ENCODE measurements at places on chromosomes 16 and 17.

- no peak for DNase-seq
These were observed 139.6 kb upstream of the FAM20A start for GRCh38 chr17:68740555-68741447.

- DNase-seq, result no peak
These were observed 5.7 kb upstream of the CEP131 start for GRCh38 chr17:81228420-81228819.

- DNase-seq, result no peak
These were observed 26.7 kb upstream of the ITGB4 start for GRCh38 chr17:75694536-75694935.

DNA sequence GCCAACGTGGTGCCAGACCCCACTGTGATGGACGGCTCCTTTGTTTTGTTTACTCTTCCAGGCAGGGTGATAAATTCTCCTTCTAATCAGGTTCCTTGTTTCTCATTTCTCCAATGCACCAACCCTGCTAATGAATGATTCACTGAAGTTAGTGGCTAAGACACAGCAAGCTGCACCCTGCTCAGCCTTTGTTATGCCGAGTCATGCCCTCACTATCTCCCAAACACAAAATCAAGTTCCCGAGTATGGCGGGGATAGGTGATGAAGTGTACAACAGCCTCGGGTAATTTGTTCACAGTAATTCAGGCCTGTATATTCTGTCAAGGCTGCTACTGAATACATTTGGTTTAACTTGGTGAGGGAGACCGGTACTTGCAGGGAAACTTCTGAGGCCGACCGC lies 83.8 kb upstream of the HS3ST4 start:
- DNase-seq, result no peak

DNA sequence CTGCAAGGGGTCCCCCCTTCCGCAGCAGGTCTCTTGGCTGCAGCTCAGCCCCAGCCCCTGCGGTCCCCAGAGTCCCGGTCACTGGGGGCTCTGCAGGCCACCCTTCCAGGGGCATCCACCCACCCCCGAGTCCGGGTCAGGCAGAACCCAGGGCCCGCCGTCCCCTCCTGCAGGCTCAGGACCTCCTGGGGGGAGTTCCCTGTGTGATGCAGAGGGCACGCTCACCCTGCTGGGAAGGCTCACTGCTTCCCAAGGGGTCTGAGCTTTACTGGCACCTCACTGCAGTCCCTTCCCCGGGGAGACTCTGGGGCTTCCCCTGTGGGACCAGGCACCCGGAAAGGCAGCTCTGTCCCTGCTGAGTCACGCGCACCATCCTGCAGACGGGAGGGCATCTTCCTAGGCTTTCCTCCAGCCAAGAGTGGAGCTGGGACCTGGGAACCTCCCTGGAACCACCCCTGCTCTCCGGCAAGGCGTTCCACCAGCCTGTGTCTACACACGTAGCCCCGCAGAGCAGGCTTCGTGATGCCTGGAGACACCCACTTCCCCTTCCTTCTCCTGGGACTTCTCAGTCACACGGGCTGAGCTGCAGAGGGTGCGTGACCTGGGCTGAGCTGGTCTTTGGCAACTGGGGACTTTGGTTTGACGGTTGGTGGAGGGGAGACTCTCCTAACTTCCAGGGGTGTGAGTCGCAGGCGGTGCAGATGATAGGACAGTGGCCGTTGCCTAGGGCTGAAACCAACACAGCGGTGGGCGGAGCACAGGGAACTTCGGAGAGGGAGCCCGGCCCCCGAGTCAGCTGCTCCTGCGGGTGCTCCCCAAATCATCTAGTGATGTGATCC lies 23.4 kb downstream of the SLC25A10 start:
- DNase-seq, result no peak

GRCh38 chr16:11067697-11068141 lies 123.4 kb downstream of the CLEC16A start:
- no peak for DNase-seq

DNA sequence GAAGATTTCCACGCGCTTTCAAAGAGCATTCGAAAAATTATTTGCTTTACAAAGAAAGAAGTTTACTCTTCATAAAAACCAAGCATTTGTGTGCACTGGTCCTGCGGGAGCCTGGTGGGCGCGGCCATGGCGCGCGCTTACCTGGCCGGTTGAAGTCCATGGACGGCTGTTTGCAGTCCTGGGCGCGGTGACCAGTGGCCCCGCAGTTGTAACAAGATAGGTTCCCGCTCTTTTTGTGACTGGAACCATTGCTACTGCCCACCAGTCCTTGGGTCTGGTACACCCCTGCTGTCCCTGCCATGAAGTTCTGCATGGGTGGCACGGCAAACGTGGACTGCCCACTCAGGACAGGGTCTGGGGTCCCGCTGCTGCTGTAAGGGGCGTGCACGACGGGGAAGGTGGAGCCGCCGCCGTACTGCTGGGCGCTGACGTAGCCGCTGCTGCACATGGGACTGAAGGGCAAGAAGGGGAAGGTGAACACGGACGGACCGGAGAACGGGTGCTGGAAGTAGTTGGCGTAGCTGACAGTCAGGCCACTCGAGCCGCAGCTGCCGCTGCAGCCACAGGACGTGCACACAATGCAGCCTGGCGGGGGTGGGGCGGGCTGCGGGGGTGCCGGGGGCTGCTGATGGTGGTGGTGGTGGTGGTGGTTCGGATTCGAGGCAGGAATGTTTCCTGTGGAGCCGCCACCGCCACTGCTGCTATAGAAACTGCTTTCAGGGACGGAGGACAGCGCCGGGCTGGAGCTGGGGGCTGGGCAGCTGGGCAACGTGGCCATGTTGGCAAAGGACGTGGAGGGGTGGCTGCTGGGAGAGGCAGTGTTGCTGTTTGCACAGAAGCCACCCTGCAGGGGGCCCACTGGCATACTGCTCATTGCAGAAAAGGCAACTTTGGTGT lies 19.5 kb downstream of the MAP1LC3B start:
- no peak for DNase-seq

DNA sequence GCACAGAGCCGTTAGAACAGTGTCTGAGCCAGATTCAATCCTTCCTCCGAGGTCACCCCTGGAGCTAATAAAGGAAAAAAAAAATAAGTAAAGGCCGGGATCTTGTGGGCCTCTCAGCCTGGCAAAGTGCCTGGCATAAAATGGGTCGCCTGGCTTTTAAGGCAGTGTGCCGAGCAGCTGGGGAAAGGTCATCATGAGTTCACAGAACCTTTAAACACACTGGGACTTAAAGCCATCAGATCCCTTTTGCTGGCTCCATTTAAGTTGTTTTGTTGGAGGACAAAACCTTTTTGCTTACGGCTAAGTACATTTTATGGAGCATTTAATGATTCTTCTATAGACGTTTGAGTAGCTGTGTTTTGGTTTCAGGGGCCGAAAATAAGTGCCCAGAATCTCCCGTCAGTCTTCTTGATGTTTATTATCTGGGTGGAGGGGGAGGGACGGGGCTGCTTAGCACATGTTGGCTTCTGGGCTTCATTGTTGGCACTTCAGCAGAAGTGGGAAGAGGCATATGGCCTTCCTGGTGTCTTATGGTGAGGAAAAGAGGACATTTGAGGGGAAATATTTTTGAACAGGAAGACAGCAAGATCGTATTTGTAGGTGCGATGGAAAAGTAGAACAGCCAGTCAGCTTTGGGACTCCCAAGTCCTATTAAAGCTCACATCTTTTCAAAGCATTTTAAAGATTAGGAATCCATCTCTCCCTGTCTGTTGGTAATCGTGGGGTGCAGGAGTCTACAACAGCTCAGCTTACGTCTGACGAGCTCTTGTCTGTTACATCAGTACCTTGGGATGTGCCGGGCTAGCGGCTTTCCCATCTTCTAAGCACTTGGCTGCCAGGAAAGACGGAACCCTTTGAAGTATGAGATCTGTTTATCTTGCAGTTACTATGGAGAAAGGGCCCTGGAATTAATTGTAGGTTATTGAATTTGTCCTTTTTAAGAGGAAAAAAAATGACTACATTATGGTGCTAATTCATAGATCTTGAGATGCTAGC lies 31.1 kb downstream of the RBFOX1 start:
- DNase-seq, result no peak

DNA sequence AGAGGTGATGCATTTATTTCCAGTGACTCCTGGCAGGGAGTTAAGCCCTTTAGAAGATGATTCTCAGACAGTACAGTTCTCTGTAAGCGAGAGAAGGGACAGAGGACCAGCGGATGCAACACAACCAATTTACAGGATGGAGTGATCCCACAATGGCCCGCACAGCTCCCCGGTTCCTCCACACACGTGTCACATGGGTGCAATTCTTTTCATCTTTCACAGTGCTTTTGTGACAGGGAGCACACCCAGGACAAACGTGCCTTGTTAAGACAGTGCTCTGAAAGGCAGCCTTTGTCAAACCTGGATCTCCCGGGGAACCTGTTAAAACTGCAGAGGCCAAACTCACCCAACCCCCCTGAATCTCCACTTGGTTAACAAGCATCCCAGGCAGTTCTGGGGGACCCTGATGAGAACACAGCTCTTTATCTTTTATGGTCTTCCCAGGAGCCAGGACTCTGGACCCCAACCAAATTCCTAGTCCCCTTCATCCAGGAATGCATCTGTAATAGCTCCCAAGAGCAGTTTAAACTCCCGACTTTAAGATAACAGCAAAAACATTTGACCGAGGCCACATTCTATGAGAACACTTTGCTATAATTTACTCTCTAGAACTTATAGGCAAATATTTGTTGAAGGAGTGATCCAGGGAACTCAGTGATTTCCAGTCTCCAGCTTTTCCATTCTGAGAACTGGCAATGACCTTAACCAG lies 134.9 kb upstream of the CDH5 start:
- DNase-seq, result no peak

DNA sequence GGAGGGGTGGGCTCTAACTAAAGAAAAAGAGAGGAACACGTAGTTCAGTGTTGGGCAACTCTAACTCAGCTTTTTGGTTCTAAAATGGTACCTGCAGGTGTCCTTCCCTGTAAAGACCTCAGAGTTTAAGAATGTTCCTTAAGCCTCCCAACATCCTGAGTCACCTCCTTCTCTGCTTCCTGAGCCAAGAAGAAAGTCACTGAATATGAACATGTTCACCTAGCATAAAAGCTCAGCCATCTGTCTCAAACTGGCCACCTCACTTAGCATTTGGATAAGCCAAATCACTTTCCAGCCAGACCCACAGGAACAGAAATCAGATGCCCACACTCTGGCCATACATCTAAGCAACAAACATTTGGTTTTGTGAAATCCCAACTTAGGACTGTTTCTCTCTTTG lies 3.7 kb downstream of the TMEM98 start:
- DNase-seq, result no peak

DNA sequence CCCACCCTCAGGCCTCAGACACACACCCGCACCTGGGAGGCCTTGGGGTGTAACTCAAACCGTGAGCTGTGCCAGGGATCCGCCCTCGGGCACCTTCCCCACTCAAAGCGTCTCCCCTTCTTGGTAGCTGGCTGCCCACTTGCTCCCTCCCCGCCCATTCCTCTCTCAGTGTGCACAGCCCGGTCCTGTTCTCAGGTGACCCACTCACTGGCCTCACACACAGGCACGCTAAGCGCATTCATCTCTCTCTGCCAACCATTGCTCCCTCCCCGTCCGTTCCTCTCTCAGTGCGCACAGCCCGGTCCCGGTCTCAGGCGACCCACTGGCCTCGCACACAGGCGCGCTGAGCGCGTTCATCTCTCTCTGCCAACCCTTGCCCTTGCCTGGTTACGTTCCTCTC lies 20.8 kb downstream of the WDR45B start:
- no peak for DNase-seq

DNA sequence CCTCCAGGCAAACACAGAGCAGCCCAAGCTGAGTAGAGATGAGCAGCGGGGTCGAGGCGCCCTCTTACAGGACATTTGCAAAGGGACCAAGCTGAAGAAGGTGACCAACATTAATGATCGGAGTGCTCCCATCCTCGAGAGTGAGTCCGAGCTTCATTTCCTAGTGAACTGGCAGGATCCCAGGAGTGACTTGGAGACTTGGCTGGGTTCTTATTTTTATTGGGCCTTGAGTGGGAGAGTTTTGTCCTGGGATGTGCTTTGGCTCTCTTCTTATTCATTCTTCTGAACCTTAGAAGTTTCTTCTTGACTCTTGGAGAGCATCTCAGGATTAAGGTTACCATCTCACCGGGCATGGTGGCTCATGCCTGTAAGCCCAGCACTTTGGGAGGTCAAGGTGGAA lies 27.2 kb upstream of the CDC6 start:
- DNase-seq, result no peak

GRCh38 chr17:77106874-77107358 lies 33.9 kb upstream of the SEC14L1 start:
- DNase-seq, result no peak

DNA sequence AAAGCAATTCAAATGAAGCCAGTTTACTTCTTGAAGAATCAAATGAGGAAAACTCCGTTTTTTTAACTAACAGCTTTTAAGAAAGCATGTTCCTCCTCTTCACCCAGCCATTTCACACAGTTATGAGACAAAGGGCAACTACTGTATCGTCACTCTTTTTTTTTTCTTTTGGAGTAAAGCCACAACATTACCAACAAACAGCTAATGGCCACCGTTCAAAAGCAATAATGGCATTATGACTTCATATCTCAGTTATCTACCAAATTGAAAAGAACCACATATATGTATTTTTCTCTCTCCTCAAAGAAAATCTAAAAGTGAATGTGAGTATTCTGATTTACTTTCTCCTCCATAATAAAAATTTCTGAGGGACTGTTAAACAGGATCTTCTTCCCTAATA lies 14.5 kb downstream of the GRB2 start:
- DNase-seq, result no peak

GRCh38 chr17:20120836-20121235 lies 111.7 kb downstream of the SPECC1 start:
- no peak for DNase-seq

DNA sequence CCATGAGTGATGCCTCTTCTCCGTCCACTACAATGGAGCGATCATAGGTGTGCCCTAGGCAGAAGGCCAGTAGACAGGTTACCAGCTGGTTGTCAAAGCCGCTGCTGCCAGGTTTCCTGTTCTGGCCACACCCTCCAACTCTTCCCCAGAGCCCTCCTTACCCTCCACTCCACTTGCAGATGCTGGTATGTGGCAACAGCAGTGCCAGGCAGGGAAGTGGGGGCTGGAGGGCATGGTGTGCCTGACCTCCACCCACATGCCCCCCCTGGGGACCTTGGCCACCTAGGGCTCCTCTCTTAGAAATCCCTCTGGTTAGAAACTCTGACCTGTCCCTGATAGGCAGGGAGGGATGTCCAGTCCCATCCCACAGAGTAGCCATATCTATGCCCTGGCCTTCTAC lies 1.5 kb downstream of the RRAD start:
- DNase-seq, result no peak

- DNase-seq, result no peak
These were observed 18.5 kb downstream of the EFCAB3 start for GRCh38 chr17:62398891-62399290.

DNA sequence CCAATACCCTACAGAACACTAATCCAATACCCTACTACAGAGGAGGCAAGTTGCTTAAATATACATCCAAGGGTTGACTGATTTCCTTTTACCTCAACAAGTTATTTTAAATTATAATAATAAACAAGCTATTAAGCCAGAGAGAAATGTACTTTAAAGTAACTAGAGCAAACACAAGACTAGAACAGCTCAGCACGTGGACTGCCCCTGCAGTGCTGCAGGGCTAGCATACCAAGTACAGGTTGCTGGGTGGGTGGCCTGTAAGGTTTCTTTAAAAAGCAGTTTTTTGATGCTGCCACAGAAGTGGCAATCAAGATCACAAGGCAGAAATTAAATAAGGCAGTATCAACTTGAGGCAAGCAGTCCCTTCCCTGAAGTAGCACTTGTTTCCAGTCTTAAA lies 63.5 kb downstream of the PARN start:
- DNase-seq, result no peak

GRCh38 chr17:17677299-17678040 lies 3.8 kb upstream of the RAI1 start:
- DNase-seq, result no peak

Measured in stimulated activated CD4-positive, alpha-beta T cell treated with anti-CD3 and anti-CD28 coated beads, TNF-alpha, amount 100 ng/mL, for 24 hours (primary cell).